ENCODE measurements at places on chromosomes 12 and 14.
A peak's percentile ranks its signal among the peaks of the same experiment; 100 is the strongest.

DNA sequence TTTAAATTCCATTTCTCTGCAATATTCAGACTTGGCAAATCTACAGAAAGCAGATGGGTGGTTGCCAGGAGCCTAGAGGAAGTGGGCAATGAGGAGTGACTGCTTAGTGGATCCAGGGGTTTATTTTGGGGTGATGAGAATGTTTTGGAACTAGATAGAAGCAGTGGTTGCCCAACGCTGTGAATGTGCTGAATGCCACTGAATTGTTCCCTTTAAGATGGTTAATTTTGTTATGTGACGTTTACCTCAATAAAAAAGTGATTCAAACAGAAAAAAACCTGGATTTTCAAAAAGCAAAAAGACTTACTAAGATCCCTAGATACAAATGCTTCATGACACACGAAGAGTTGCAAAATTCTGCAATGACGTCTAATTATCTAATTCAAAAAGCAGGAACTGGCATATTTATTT, 34.2 kb downstream of the DAO start:
- H3K27ac ChIP-seq, result no peak overlapping the region
- H3K4me1 ChIP-seq, result peaks cover 4% of the 10 kb centered on the region
- H3K36me3 ChIP-seq, result no peaks in the 10 kb centered on the region
- no peaks in the 10 kb centered on the region for H3K27me3 ChIP-seq
- DNase-seq, result no peak

- DNase-seq, result no peak
- H3K27me3 ChIP-seq, result peaks cover 14% of the 10 kb centered on the region
- H3K36me3 ChIP-seq, result no peaks in the 10 kb centered on the region
- no peak overlapping the region for H3K27ac ChIP-seq
- H3K4me1 ChIP-seq, result no peaks in the 10 kb centered on the region
Measured at GRCh38 chr12:102399653-102400052, 80.7 kb downstream of the IGF1 start.

- H3K4me3 ChIP-seq, result no peak overlapping the region
- no peak for DNase-seq
- no peaks in the 10 kb centered on the region for H3K36me3 ChIP-seq
- H3K27me3 ChIP-seq, result no peaks in the 10 kb centered on the region
- H3K4me1 ChIP-seq, result no peaks in the 10 kb centered on the region
Measured at GRCh38 chr14:34684578-34684977, 29.8 kb downstream of the CFL2 start.

DNA sequence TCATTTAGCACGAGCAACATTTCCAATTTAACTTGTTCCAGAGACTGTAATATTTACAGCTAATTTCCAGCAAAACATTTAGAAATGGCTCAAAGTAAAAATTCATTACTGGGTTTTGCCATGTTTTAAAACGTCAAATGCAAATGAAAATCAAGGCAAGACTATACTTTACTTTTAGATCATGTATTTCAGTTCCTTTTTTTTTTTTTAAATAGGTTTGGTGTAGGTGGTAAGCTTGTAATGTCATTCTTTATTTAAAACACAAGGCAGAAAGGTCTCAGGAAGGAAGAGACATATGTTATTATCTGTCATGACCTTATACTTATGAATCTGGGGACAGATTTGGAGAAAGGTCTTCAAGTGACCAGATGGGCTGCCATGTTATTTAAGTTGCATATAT, 54.1 kb downstream of the GRIP1 start:
- no peak for DNase-seq
- H3K36me3 ChIP-seq, result no peaks in the 10 kb centered on the region
- H3K4me1 ChIP-seq, result peaks cover 6% of the 10 kb centered on the region
- no peak overlapping the region for H3K4me3 ChIP-seq

- no peak overlapping the region for H3K4me3 ChIP-seq
- peaks cover 11% of the 10 kb centered on the region for H3K27me3 ChIP-seq
- no peaks in the 10 kb centered on the region for H3K4me1 ChIP-seq
- DNase-seq, result no peak
Measured at GRCh38 chr12:59389968-59390576, 205.8 kb upstream of the SLC16A7 start.

DNA sequence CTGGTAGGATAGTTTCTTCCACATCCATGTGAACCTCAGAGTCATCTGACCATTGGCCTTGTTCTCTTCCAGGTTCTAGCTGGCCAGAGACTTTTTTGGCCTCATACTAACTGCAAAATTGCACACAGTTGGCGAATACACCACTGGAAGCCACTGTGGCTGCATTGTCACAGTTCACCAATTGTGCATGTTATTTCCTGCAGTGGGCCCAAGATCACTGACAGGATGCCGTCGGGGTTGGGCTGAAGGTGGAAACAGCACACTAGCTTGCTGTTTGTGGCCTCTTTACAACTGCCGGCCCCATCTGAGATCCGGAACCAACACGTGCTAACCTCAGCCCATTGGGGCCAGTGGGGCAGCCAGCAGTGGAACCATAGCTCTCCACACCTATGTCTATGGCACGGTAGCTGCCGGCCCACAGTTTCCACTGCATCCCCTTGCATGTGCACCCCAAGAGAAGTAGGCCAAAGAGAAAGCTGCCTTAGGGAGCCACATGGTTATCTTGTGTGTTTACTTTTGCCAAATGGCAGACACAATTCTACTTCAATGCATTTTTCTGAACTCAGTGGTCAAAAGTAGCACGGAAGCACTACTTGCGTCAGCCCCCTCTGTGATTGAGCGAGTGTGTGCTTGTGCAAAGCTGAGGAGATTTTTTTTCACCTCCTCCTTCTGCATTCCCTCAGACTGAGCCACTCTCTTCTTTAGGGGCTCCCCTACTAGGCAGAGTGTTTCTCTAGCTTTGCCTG, 464.0 kb downstream of the RAD51B start:
- H3K4me3 ChIP-seq, result no peak overlapping the region
- no peaks in the 10 kb centered on the region for H3K36me3 ChIP-seq
- peak overlapping the region; percentile 9 for H3K27ac ChIP-seq
- peaks cover 19% of the 10 kb centered on the region for H3K4me1 ChIP-seq
- H3K27me3 ChIP-seq, result no peaks in the 10 kb centered on the region

- no peak overlapping the region for H3K4me3 ChIP-seq
- peaks cover 32% of the 10 kb centered on the region for H3K4me1 ChIP-seq
- no peak overlapping the region for H3K27ac ChIP-seq
- DNase-seq, result no peak
Measured at GRCh38 chr14:57574617-57575288, 81.1 kb upstream of the CCDC198 start.

DNA sequence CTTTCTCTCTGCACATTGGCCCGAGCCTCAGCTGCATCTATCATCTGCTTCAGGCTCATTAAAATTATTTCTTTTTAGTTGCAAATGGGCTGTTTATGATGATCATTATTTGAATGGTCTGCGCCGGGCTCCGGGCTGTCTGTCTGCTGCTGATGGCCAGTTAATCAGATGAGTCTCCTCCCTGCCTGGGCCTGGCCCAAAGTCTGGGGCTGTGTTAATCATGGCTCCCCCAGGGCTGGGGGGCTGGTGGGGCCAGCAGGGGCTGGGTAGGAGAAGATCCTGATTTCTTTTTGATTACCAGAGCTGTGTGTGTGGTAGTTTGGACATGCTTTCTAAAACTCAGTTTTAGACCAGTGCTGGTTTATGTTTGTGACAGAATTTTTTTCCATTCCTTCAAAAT, 159.1 kb downstream of the PHETA1 start:
- peaks cover 7% of the 10 kb centered on the region for H3K4me1 ChIP-seq
- H3K4me3 ChIP-seq, result no peak overlapping the region
- no peak for DNase-seq
- no peak overlapping the region for H3K27ac ChIP-seq

DNA sequence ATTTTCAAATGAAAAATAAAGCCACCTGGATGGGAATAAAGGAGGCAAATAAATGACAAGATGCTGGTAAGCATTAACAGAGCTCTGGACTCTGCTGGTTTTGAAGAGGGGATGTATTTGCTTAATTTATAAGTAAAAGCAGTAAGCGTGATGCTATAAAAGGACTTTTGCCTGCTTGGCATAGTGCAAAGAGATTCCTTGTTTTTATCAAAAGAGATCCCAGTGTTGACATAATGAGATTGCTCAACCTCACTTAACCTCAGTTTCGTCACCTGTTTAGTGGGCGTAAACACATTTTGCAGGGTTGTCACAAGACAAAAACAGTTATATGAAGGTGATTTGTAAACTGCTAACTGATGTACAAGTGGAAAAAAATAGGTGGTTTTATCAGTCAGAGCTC, 13.8 kb downstream of the ASCL1 start:
- H3K4me3 ChIP-seq, result no peak overlapping the region
- H3K36me3 ChIP-seq, result no peaks in the 10 kb centered on the region
- no peak for DNase-seq
- H3K27me3 ChIP-seq, result peaks cover 96% of the 10 kb centered on the region
- no peak overlapping the region for H3K27ac ChIP-seq
- H3K4me1 ChIP-seq, result no peaks in the 10 kb centered on the region

GRCh38 chr14:53461858-53462257, 308.7 kb upstream of the DDHD1 start:
- no peak overlapping the region for H3K27ac ChIP-seq
- no peaks in the 10 kb centered on the region for H3K4me1 ChIP-seq
- no peaks in the 10 kb centered on the region for H3K36me3 ChIP-seq
- H3K4me3 ChIP-seq, result no peak overlapping the region

DNA sequence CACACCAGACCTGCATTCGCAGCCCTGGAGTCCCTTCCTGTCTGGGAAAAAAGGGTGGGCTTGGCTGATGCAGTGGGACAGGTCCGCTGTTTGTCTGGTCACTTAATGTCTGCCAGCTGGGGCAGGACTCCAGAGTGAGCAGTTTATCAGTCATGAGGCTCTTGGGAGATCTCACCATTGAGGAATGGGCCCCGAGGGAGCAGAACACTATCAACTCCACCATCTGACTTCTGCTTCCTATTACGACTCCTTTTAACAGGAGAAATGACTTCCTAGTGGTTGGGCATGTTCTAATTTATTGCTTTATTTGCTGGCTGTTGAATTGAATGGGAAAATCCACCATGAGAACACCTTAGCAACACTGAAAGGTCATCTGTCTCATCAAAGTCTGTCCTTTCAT, 182.5 kb upstream of the RASSF8 start:
- peaks cover 30% of the 10 kb centered on the region for H3K27me3 ChIP-seq
- H3K4me3 ChIP-seq, result no peak overlapping the region
- DNase-seq, result no peak
- no peaks in the 10 kb centered on the region for H3K36me3 ChIP-seq

DNA sequence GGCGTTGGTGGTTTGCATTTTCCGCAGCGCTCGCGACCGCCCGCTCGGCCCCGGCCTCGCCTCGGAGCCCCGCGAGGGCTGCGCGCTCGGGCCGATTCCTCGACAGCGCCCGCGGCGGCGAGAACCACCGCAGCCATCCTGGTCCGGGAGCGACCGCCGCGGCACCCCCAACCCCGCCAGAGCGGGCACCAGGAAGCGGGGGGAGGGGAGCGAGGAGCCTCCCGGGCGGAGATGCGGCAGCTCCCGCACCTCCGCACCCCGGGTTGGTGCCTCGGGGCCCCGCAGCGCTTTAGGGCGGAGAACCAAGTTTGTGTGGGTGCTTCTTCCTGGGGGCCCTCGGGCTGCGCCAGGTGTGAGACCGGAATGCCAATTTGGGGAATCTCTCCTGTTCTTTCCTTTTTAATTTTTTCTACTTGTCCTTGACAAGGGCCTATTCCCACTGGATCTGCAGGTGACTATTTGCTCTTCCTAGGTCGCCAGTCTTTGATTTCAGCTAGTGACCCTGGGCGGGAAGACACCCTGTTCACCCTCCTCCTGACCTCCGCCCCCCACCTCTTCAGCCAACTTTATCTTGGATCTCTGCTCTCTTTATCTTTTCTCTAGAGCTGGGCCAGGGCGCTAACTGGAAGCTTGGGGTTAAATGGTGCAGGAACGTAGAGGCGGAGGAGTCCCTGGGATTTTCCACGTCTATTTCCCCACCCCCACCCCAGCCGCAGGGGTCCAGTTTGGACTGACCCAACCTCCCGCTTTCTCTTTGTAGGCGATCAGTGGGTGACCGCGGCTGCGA, at the start of gene SOCS2:
TSS of gene SOCS2 (plus strand) at position 751 of the 787 bp plus-strand sequence. CDS start 223 bp downstream, outside the sequence.
- H3K4me1 ChIP-seq, result peaks cover 19% of the 10 kb centered on the region
- peaks cover 48% of the 10 kb centered on the region for H3K27me3 ChIP-seq
- peaks cover 8% of the 10 kb centered on the region for H3K36me3 ChIP-seq
- H3K4me3 ChIP-seq, result peak within 1 kb of the TSS; percentile 96
- peak; percentile 74 for DNase-seq

DNA sequence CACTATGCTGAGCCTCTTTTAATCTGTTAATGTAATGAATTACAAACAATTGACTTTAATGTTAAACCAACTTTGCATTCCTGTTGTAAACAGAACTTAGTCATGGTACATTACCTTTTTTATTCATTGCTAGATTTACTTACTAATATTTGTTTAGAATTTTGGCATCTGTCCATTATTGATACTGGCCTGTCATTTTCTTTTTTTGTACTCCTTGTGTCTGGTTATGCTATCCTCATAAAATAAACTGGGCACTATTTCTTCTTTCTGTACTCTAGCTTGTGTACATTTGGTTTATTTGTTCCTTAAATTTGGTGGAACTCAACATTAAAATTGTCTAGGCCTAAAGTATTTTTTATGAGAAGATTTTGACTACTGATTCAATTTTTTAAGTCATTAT, 32.1 kb downstream of the SPATA7 start:
- H3K4me3 ChIP-seq, result no peak overlapping the region
- H3K4me1 ChIP-seq, result no peaks in the 10 kb centered on the region
- peaks cover 57% of the 10 kb centered on the region for H3K36me3 ChIP-seq
- no peak overlapping the region for H3K27ac ChIP-seq
- H3K27me3 ChIP-seq, result no peaks in the 10 kb centered on the region

- H3K27me3 ChIP-seq, result peaks cover 8% of the 10 kb centered on the region
- H3K4me3 ChIP-seq, result no peak overlapping the region
- no peaks in the 10 kb centered on the region for H3K4me1 ChIP-seq
- no peak overlapping the region for H3K27ac ChIP-seq
- H3K36me3 ChIP-seq, result no peaks in the 10 kb centered on the region
- no peak for DNase-seq
Measured at GRCh38 chr12:44930972-44931600, 55.0 kb upstream of the NELL2 start.

GRCh38 chr12:3224530-3224903, 147.3 kb downstream of the TSPAN9 start:
- H3K27me3 ChIP-seq, result peaks cover 17% of the 10 kb centered on the region
- no peak overlapping the region for H3K4me3 ChIP-seq
- H3K4me1 ChIP-seq, result peaks cover 16% of the 10 kb centered on the region

DNA sequence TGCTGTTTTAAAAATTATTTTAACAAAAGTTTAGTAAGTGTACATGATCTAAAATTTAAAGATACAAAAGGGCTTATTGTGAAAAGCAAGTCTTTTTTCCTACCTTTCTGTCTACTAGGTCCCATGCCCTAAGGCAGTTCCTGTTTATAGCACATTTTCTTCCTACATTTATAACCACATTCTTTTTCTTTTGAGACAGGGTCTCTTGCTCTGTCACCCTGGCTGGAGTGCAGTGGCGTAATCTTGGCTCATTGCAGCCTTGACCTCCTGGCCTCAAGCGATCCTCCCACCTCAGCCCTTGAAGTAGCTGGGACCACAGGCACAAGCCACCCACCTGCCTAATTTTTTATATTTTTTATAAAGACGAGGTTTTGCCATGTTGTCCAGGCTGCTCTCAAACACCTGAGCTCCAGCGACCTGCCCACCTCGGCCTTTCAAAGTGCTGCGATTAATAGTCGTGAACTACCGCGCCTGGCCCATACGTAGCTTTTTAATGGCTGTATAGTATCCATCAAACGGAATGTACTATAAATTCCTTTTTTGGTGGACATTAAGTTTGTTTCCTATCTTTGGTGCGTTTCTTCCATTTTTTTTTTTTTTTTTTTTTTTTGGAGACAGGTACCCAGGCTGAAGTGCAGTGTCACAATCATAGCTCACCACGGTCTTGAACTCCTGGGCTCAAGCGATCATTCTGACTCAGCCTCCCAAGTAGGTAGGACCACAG, 20.9 kb downstream of the FRS2 start:
- no peak overlapping the region for H3K4me3 ChIP-seq
- H3K36me3 ChIP-seq, result peaks cover 40% of the 10 kb centered on the region
- no peak for DNase-seq
- no peak overlapping the region for H3K27ac ChIP-seq
- H3K27me3 ChIP-seq, result no peaks in the 10 kb centered on the region
- H3K4me1 ChIP-seq, result peaks cover 4% of the 10 kb centered on the region
